Adrenal gland (tissue), 19 donors: ENCODE measurements at places on chromosomes 16 and 17. TPM values are rescaled to one million over a fixed set of nuclear protein-coding genes. Genes with fewer than 3 reads are reported as not detected.

- no peak for DNase-seq
Measured at GRCh38 chr16:82382521-82382920, 212.5 kb upstream of the MPHOSPH6 start.

- no peak for DNase-seq
Measured at GRCh38 chr17:45397796-45398195, 34.9 kb downstream of the ARHGAP27 start.

GRCh38 chr17:50147841-50148225 is 2.6 kb downstream of the PPP1R9B start:
- DNase-seq, result no peak

The ABCC11 gene
- 0.17 TPM for total RNA-seq

- no peak for DNase-seq
Measured at GRCh38 chr16:35188288-35189155, 1729.1 kb downstream of the TP53TG3F start.

- DNase-seq, result no peak
Measured at GRCh38 chr16:66344533-66345145, 21.9 kb upstream of the CDH5 start.

The ANKRD40CL gene
- not detected for total RNA-seq

DNA sequence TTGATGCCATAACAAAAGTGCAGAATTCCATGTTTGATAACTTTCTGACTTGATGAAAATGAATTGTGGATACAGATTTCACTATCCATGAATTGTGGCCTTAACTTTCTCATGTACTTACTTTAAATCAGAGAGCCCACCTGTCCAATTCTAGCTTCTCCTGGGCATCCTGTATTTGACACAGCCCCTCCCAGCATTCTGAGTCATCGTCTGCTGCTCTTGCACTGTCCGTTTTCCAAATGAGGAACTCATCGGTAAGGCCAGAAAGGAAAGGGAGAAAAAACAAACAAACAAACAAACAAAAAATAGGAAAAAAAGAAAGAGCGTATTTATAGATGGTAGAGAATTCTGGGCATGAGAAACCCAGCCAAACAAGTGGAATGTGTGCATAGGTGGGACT is 361.6 kb downstream of the WWOX start:
- no peak for DNase-seq

DNA sequence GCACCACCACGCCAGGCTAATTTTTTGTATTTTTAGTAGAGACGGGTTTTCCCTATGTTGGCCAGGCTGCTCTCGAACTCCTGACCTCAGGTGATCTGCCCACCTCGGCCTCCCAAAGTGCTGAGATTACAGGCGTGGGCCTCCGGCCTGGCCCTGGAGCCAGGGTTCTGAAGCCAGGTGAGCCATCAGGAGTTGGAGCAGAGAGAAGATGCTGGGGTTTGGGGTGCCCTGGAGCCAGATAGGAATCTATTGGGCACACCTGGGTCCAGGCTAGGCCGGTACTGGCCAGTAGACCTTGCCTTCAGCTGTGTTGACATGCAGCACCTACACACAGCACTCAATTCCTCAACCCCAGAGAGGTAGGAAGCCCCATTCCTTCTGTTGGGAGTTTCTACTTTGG is 5.4 kb upstream of the CD300A start:
- no peak for DNase-seq

The POLR3K gene
- total RNA-seq, result 21.4 TPM

The MT1F gene
- total RNA-seq, result 48.2 TPM

GRCh38 chr16:28181515-28181914 is 30.2 kb downstream of the XPO6 start:
- DNase-seq, result peak; percentile 76
